Right ventricle myocardium inferior (tissue), 1 donor: ENCODE measurements at places on chromosomes 3 and 15.
A peak's percentile ranks its signal among the peaks of the same experiment; 100 is the strongest.

GRCh38 chr3:69474186-69474585 is 88.3 kb upstream of the FRMD4B start:
- DNase-seq = no peak

- DNase-seq = no peak
These were observed 46.8 kb upstream of the ZCWPW2 start for GRCh38 chr3:28301688-28302087.

- DNase-seq = no peak
These were observed 60.3 kb upstream of the FNDC3B start for GRCh38 chr3:171979081-171979480.

DNA sequence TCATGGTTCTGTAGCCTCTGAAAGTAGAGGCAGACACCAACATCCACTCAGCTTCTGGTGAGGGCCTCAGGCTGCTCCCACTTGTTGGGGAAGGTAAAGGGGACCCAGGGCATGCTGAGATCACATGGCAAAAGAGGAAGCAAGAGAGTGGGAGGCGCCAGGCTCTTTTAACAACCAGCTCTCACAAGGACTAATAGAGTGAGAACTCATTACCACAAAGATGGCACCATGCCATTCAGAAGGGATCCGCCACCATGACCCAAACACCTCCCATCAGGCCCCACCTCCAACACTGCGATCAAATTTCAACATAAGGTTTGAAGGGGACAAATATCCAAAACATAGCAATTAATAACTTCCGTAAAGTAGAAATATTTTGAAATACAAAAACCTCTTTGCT is 192.3 kb downstream of the OCA2 start:
- DNase-seq = no peak

- DNase-seq = peak; percentile 9
These were observed 661.2 kb upstream of the NR2F2 start for GRCh38 chr15:95669146-95669922.

GRCh38 chr3:65828706-65829105 is 210.0 kb downstream of the MAGI1 start:
- no peak for DNase-seq

DNA sequence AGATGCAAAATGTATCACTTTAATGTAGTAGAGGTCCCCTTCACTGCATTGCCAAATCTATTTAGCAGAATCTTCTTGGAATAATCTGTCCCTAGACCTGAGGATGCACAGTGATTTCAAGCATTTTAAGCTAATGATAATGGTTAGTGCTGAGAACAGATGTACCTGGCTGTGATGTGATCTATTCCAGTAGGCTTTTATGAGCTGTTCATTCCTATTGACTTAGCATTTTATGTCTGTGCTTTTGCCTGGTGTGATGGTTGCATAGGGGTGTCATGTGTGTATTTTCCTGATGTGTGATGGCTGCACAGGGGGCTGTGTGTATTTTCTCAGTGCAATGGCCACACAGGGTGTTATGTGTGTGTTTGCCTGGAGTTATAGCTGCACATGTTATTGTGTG is 272.9 kb downstream of the TIGIT start:
- no peak for DNase-seq

GRCh38 chr3:29282427-29283230 is 1.8 kb downstream of the RBMS3 start:
- no peak for DNase-seq

- DNase-seq = peak; percentile 62
These were observed 103.7 kb downstream of the IQSEC1 start for GRCh38 chr3:12969486-12969885.

DNA sequence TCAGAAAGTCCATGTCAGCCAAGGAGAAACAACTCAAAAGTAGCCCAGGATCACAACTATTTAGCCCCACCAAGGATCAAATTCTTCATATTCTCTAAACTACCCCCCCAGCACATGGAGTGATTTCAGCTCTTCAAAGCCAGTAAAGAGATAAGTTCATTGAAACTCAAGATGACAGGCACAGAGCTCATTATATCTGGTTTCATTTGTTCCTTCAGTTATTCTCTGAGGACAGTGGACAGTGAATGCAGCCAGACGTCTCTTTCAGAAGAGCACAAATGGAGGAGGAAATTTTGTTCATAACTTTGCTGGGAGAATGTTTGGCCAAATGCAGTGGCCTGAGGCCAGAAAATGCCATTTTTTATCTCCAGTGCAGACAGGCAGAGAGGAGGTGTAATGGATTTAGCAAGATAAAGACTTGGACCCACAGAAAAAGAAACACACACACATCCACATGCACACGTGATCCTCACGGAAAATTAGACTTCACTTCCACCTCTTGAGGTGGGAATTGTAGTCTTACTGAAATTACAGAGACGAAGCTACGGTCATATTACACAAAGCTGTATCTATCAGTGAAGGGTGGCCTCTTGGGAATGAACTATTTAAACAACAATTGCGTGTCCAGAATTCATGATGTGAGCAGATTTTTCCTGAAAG is 64.6 kb downstream of the HES1 start:
- no peak for DNase-seq

DNA sequence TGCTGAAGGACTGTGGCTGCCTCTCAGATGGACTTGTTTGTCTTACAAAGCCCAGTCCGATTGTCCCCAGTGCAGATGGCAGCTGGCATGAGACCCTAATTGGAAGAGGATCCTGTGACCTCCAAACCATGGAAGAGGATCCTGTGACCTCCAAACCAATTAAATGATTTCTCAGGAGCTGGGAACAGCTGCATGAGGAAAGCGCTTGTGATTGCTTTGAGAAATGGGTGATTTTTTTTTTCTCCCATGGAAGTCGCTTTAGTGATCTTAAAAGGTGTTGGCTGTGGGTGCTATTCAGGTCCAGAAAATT is 68.4 kb upstream of the LARS2 start:
- DNase-seq = no peak

DNA sequence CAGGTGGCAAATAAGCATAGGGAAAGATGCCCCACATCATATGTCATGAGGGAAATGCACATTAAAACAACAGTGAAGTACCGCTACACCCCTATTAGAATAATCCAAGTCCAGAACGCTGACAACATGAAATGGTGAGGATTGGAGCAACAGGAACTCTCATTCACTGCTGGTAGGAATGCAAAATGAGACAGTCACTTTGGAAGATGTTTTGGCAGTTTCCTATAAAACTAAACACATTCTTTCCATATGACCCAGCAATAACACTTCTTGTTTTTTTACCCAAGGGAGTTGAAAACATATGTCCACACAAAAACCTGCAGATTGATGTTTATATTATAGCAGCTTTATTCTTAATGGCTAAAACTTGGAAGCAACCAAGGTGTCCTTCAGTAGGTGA is 116.4 kb upstream of the TOPAZ1 start:
- DNase-seq = no peak

GRCh38 chr3:31962801-31963205 is 18.3 kb downstream of the OSBPL10 start:
- DNase-seq = no peak

DNA sequence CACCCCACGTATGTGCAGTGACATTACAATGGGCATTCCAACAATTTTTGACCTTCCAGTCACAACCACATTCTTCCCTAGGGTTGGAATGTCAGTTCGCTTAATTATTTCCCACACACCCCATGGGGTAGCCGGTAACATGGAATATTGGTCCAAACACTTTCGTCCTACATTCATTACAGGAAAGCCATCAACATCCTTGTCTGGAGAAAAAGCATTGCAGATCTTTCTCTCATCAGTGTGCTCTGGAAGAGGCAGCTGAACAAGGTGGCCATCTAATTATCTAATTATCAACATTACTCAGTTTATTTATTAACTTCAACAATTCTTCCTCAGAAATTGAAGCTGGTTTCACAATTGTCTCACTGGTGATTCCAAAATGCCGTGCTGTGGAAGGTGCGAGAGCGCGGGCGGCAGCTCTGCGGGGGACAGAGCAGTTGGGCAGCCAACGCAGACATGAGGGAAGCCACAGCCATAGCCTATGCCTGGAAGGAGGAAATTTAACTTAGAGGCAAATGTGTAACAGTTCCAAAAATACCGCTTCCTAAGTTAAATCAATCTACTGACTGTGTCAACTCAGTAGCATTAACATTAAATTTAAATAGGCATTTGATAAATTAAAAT is 1158.9 kb upstream of the EPHA6 start:
- no peak for DNase-seq

- no peak for DNase-seq
These were observed 905.8 kb downstream of the IGSF11 start for GRCh38 chr3:118128886-118129285.

DNA sequence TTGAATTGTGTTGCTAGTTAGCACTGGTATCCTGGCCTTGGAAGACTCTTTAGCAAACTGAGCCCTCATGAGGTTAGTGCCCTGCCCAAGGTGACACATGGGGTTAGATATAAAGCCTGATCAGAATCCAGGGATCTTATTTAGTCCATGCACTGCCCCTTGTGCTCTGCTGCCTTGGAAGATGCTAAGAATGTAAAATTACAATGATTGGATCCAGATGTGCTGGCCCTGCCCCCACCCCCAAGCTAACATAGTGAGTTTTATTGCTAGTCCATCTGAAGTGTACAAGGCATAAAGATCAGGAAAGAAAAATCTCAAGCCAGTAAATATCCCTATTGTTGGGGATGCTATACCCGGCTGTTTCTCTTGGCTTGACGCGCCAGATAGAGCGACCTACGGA is 248.1 kb upstream of the C2CD4B start:
- DNase-seq = no peak

GRCh38 chr15:39801641-39802309 is 19.1 kb upstream of the FSIP1 start:
- DNase-seq = no peak

GRCh38 chr3:185421577-185422232 is 58.8 kb downstream of the MAP3K13 start:
- DNase-seq = no peak

GRCh38 chr3:165158011-165158410 is 38.2 kb downstream of the SLITRK3 start:
- no peak for DNase-seq

DNA sequence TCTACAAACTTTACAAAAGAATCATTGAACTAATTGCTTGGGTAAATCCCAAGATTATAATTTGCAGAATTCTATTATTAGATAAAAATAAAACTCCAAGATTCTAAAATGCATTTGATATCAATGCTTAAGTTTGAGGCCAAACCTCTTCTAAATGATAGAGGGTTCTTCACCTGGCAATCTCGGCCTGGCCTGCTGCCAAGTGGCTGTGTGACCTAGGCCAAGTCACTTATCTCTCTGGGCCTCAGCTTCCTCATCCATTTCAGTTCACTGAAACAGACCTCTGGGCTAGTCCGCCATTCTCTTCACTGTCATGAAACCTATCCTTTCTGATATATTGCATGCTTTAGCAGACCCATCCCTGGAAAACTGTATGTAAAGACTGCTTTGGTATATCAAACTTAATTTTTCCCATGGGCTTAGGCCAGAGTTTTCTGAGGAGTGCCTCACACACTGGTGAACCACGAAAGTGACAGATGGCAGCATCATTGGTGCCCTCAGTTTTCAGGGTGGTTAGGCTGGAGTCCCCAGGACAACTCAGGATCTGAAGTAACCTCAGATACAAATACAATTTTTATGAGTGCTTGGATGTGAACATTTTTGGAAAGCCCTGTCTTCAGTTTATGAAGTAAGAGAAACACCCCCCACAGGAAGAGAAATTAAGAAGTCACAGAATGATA is 21.8 kb downstream of the NUDT16 start:
- DNase-seq = no peak

DNA sequence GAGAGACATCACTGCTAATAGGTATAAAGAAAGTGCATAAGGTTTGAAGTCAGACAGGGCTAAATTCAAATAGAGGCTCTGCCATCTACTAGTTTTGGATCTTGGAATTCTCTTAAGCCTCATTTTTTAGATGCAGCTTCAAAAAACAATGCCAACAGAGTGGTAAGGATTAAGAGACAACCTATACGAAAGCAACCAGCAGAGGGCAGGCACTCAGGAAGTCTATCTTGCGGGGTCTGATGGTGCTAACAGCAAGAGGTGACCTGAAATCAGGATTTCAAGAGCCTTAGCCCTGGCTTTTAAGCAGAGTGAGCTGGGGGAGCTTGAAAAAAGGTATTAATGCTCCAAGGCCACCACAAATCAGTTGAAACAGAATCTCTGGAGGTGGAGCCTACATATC is 40.7 kb downstream of the LDHAL6B start:
- DNase-seq = no peak

GRCh38 chr15:101322016-101322695 is 27.1 kb upstream of the SNRPA1 start:
- DNase-seq = no peak

DNA sequence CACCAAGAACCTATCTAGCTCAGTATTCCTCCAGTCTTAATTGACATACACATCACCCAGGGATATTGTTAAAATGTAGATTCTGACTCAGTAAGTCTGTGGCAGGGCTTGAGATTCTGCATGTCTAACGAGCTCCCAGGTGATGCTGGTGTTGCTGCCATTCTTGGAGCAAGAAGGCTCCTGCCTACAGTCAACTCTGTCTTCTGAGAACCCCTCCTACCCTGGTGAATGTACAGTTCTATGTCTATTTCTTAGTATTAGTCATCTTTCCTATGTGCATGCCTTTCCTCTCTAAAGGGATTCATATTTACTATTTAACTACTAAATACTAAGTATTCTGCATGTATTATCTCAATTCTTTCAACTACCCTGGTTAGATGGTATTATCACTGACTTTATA is 268.7 kb downstream of the EDEM1 start:
- DNase-seq = no peak

GRCh38 chr3:77059354-77059753 is 19.5 kb downstream of the ROBO2 start:
- DNase-seq = no peak

- DNase-seq = no peak
These were observed 104.5 kb upstream of the NECTIN3 start for GRCh38 chr3:110966966-110967663.

GRCh38 chr15:48890375-48890972 is 12.5 kb downstream of the EID1 start:
- DNase-seq = no peak

GRCh38 chr15:88900309-88900981 is 5.1 kb upstream of the HAPLN3 start:
- DNase-seq = no peak
